ENCODE measurements at places on chromosomes 2 and 18.

GRCh38 chr2:221924576-221924975 is 352.5 kb upstream of the EPHA4 start:
- no peak for DNase-seq

DNA sequence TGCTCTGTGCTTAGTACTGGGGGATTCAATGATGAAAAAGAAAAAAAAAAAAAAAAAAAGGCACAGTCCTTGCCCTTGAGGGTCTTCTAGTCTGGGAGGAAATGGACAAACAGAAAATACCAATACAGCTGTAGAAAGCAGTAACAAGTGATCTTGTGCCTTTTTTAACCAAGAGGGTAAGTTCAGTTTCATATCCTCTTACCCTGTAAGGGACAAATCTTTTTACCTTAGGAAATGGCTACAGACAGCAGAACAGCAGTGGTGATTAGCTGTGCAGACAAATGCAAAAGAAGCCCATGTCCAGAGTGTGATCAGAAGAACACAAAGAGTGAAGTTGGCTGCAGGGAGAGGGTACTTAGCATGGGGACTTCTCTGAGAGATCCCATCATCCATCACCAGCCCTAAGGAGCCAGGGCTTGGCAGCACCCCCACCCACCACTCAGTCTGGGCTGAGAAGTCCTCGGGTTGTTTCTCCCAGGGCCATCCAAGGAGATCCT is 102.9 kb downstream of the ALPK2 start:
- no peak for DNase-seq

- DNase-seq: no peak
Observed at GRCh38 chr2:162243294-162243693, at the start of gene FAP. FAP (minus strand) TSS chr2:162243445; CDS start chr2:162243327, 118 bp downstream.

DNA sequence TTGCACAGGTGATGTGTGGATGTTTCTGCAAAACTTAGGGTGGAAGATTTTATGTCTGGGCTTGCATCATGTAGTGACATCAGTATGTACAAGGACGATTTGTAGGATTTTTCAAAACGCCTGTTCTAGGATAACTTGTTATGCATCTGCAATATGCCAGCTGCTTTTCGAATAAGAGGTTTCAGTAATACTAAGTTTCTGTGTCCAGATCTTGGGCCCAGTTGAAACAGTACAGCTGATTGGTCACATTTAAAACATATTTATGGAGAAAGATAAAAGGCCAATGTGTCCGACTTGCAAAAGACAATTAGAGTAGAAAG is 1.2 kb downstream of the PTPN4 start:
- DNase-seq: no peak

DNA sequence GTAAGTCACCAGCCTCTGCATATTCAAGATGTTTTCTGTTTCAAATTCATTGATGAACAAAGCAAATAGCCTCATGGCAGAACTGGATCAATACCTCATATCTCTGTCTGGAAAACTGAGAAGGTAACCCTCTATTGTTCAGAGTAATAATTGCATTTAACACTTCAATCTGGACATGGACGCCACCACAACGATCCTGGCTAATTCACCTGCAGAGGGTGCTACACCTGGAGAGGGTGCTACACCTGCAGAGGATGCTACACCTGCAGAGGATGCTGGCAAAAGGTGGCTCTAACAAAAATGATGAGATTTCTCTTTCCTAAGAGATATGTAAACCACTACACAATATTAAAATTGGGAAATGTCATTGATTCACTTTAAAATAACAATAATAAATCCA is 183.1 kb upstream of the HNRNPA3 start:
- no peak for DNase-seq
